Small intestine (tissue), 16 donors: ENCODE measurements at places on chromosomes 16 and 17.

GRCh38 chr16:29699324-29700219 is 20.6 kb downstream of the QPRT start:
- peak; percentile 9 for DNase-seq

DNA sequence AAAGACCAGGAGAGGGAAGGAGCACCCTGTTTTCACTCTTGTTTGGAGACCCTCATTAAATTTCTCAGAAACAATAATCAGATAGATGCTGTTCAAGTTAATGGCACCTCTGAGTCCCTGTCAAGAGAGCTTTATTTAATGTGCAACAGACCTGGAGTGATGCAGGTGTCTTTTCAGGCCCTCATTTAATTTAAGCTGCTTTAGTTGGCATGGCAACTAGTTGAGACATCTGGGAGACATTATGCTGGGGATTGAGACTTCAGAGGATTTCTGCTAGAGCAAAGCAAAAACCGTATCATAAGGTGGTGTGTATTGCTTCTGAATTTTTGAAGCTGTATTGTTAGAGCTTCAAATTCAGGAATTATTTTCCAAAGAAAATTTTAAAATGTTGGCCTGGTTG is 108.5 kb downstream of the NLK start:
- DNase-seq, result no peak

GRCh38 chr16:24191876-24192402 is 64.2 kb upstream of the CACNG3 start:
- no peak for DNase-seq

GRCh38 chr17:57895382-57896060 is 45.7 kb upstream of the MRPS23 start:
- DNase-seq, result peak; percentile 46

DNA sequence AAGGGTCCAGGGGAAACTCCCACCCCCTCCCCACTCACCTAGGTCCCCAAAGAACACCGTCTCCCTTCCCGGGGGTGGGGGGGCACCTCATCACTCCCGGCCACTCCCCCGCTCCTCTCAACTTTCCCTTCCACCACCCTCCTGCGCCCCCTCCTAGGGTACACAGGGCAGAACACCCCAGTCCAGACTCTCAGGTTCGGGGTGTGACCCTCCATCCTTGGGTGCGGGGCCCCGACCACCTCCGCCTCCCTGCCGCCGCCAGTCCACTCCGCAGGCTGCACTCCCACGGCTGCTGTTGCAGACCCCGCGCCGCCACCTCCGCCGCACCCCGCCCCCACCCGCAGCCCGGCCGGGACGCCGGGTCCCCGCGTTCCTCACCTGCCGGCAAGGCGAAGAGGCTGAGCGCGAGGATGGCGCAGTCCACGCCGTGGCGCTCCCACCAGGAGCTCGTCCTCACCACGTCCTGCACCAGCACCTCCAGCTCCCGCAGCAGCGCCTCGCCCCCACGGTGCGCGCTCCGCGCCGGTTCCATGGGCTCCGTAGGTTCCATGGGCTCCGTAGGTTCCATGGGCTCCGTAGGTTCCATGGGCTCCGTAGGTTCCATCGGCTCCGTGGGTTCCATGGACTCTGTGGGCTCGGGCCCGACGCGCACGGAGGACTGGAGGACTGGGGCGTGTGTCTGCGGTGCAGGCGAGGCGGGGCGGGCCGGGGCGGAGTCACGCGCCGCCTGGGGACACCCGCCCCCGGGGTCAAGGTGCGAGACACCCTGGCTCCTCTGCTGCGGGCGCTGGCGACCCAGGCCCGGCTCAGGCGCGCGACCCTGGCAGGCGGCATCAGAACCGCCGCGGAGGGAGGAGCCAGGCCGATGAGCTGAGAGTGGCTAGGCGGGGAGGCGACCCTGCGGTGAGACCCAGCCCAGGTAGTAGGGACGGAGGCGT is at the start of gene FADS6:
TSS of gene FADS6 (minus strand) at position 660 of the 938 bp plus-strand sequence. CDS start at position 622, 38 bp downstream.
- DNase-seq, result peak; percentile 84

DNA sequence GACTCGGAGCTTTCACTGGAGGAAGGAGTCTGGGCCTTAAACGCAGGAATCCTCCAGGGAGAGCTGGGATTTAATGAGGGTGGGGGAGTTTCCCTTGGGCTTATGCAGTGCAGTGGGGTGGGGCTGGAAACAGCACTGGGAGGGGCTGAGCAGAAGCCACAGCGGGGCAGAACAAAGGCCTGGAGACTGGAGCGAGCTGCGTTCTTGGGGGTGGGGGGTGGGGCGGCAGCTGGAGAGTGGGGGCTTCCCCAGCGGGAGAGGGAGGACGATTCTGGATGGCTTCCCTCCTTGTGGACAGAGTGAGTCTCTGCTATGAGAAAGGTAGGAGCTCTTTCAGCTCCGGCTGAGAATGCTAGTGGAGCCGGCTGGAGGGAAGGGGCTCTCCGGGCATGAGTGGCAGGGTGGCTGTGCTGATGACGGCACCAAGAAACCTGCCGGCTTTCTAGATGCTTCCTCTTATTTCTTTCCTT is 406.0 kb downstream of the SEC14L1 start:
- DNase-seq, result peak; percentile 32

- DNase-seq, result no peak
These were observed 5.6 kb downstream of the SLC38A8 start for GRCh38 chr16:84036982-84037425.

DNA sequence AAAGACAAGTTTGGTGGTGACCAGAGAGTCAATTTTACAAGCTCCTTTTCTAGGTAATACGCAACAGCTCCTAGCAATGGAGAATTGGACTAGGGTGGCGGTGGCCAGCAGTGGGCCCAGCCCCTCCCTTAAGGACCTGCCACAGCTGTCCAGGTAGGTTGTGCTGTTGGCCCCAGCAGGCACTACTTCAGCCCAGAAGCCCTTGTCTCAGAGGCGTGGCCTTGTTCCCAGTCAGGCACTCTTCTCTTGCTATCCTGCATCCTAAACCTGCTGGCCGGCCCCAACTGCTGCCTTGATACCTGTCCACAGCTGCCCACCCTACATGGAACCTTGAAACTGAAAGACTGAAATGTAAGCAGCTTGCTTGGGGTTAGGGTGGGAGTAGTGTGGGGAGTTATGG is 989 bp upstream of the GALK1 start:
- no peak for DNase-seq

DNA sequence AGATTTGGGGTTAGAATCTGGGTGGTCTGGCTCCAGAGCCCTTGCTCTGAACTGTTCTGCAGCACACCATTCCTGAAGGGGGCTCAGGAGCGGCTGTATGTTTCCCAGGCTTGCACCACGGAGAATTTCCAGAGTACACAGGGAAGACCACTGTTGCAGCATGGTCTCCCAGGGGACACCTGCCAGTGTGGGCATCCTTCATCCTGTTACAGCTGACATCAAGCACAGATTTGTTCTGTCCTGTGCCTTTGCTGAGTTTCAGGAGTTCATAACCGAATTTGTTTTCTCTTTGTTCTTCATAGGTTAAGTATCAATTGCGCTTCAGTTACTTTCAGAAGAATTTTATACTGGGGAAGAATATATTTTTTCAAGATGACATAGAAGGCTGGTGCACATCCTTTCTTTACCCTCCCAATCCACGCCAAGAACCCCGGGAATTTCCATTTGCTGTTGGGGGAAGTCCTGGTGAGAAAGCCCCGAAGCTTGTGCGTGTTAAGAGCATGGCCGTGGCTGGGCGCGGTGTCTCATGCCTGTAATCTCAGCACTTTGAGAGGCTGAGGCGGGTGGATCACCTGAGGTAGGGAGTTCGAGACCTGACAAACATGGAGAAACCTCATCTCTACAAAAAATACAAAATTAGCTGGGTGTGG is 26.3 kb upstream of the ABCA3 start:
- no peak for DNase-seq

DNA sequence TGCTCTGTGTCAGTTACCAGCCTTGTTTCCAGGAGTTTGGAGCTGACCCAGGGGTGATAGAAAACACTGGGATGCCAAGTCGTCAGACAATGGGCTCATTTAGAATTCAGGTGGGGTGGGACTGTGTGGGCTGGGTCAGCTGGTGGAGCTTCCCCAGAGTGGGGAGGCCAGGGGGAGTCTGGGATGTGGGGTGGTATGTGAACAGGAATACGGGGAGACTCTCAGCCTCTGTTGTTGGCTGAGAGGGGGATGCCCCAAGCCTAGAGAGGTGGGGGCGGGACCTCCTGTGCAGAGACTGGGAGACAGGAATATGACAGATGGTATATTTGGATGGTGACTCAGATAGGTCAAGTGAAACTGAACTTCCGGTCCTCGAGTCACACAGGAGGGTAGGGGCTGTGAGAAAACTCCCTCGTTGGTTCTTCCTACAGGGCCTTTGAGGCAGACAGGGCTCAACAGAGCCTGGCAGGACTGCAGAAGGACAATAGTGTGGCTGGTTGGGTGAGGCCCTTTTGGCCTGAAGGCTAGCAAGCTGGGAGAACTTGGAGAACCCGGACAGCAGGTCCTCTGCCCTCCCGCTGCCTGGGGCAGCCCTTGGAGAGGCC is 23.7 kb downstream of the CDH1 start:
- DNase-seq, result no peak
